Adipose tissue (tissue), 3 donors: ENCODE measurements at places on chromosomes 3 and 15. TPM values are rescaled to one million over a fixed set of nuclear protein-coding genes. Genes with fewer than 3 reads are reported as not detected.

The CMTM7 gene
- polyA plus RNA-seq, result 14.7 TPM

The CPOX gene
- polyA plus RNA-seq, result 6.0 TPM

The MYO5C gene
- 14.5 TPM for polyA plus RNA-seq

The CEP19 gene
- 5.3 TPM for polyA plus RNA-seq

The LRRC49 gene
- 2.1 TPM for polyA plus RNA-seq

The A4GNT gene
- 0.18 TPM for polyA plus RNA-seq

The TNNC1 gene
- 11.6 TPM for polyA plus RNA-seq

The SNX22 gene
- 0.90 TPM for polyA plus RNA-seq

The GNAT1 gene
- polyA plus RNA-seq, result not detected

The SLC35G2 gene
- polyA plus RNA-seq, result 16.4 TPM

The SAMMSON gene
- polyA plus RNA-seq, result not detected

The PLA1A gene
- 2.7 TPM for polyA plus RNA-seq

The CHDH gene
- 0.22 TPM for polyA plus RNA-seq

The NTRK3 gene
- polyA plus RNA-seq, result 2.0 TPM

The DUOXA2 gene
- polyA plus RNA-seq, result 0.56 TPM

The KLHL40 gene
- polyA plus RNA-seq, result 0.03 TPM

The GOLGA6D gene
- not detected for polyA plus RNA-seq

The ASB14 gene
- not detected for polyA plus RNA-seq

The GRK7 gene
- not detected for polyA plus RNA-seq

The FBXL2 gene
- polyA plus RNA-seq, result 1.9 TPM

The SCAANT1 gene
- not detected for polyA plus RNA-seq

The ZBED2 gene
- polyA plus RNA-seq, result 0.04 TPM

The LINS1 gene
- 9.9 TPM for polyA plus RNA-seq

The ADGRG7 gene
- polyA plus RNA-seq, result not detected

The TAGLN3 gene
- 1.7 TPM for polyA plus RNA-seq

The CADPS gene
- 0.04 TPM for polyA plus RNA-seq

The PLSCR1 gene
- 34.3 TPM for polyA plus RNA-seq

The NBEAL2 gene
- polyA plus RNA-seq, result 42.6 TPM

The ACTR8 gene
- polyA plus RNA-seq, result 8.5 TPM

The SOX14 gene
- not detected for polyA plus RNA-seq

The GAP43 gene
- polyA plus RNA-seq, result 0.06 TPM

The ERC2 gene
- polyA plus RNA-seq, result not detected

The ARRDC4 gene
- polyA plus RNA-seq, result 58.1 TPM

The ALPK3 gene
- polyA plus RNA-seq, result 6.9 TPM

The SPINK8 gene
- not detected for polyA plus RNA-seq

The PCOLCE2 gene
- polyA plus RNA-seq, result 132 TPM

The SLC12A1 gene
- not detected for polyA plus RNA-seq

The HESX1 gene
- 0.64 TPM for polyA plus RNA-seq

The POLQ gene
- 0.06 TPM for polyA plus RNA-seq

The CP gene
- 5.2 TPM for polyA plus RNA-seq

The TRH gene
- 0.18 TPM for polyA plus RNA-seq

The TMEM266 gene
- not detected for polyA plus RNA-seq

The CSTA gene
- polyA plus RNA-seq, result 23.6 TPM

The PIF1 gene
- 0.24 TPM for polyA plus RNA-seq

The TMCO5A gene
- polyA plus RNA-seq, result 0.15 TPM

The ENTPD3 gene
- polyA plus RNA-seq, result 10.4 TPM

The TRANK1 gene
- 2.9 TPM for polyA plus RNA-seq

The CYP19A1 gene
- polyA plus RNA-seq, result 2.7 TPM

The CHST2 gene
- polyA plus RNA-seq, result 4.6 TPM

The PARP15 gene
- 1.2 TPM for polyA plus RNA-seq

The HGD gene
- polyA plus RNA-seq, result 1.9 TPM

The GOLGA8N gene
- polyA plus RNA-seq, result 57.7 TPM

The COL6A5 gene
- polyA plus RNA-seq, result not detected

The DYNC1LI1 gene
- polyA plus RNA-seq, result 9.5 TPM

The ATP13A4 gene
- 0.51 TPM for polyA plus RNA-seq

The KBTBD13 gene
- polyA plus RNA-seq, result not detected

The AADACL2 gene
- polyA plus RNA-seq, result 0.06 TPM

The NEK10 gene
- polyA plus RNA-seq, result 0.07 TPM
